ENCODE measurements at places on chromosomes 3 and 15.
A peak's percentile ranks its signal among the peaks of the same experiment; 100 is the strongest.

GRCh38 chr15:77019521-77020331 lies 24.8 kb downstream of the PSTPIP1 start:
- no peak for DNase-seq

- no peak for DNase-seq
These were observed 766 bp upstream of the EMC4 start for GRCh38 chr15:34223904-34224596.

DNA sequence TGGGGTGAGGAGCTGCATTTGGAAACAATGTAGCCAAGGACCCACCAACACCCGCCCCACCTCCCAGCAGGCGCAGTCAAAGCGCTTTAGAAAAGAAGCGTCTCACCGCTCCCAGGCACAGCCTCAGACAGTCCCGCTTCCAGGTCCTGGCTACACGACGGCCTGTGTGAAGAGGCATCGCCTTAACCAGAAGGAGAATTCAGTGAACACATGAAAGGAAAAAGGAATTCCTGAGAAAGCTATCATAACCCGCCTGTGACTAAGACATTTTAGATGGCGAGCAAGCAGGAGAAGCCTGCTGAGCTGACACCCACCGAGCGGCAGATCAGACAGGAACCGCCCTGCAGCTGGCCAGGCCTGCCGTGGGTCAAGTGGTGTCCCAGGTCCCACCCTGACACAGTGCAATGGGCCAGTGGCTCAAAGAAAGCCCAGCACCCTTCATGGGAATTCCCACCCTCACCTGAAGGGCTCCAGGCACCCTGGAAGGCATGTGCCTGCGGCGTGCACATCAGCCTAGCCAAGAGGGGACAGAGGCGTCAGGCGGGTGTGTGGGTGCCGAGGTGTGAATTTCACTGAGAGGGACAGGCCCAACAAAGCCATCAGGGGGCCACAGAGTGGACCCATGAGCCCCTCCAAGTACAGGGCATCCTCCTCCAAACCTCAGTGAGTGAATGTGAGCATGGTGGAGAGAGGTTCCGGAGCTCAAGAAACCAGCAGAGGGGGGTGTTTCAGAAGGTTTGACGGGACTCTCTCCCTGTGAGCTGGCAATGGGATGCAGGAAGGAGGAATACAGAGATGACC lies 144.8 kb downstream of the NSMCE3 start:
- peak; percentile 3 for DNase-seq

GRCh38 chr3:133937061-133937686 lies 41.5 kb upstream of the RAB6B start:
- DNase-seq = no peak

- DNase-seq = no peak
These were observed 1.9 kb upstream of the DPH6 start for GRCh38 chr15:35547775-35548364.

DNA sequence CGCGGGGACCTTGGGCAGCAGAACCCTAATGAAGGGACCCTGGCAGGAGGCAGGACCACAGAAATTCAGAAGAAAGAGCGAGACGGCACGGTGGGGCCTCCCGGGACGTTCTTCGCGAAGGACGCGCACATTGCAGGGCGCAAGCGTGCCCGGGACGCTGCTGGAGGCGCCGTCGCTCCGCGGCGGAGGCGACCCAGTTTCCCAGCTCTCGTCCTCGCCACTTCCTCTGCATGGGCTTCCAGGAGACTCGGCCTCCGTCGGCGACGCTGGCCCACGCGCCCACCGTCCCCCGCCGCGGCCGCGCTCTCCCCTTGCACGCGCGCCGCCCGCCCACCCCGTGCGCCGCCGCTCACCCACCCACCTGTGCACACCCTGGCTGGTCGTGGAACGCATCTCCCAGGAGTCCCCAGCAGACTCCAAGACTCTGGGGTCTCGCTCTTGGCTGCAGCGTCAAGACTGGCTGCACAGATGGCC lies 31.8 kb upstream of the SMAD3 start:
- DNase-seq = no peak

DNA sequence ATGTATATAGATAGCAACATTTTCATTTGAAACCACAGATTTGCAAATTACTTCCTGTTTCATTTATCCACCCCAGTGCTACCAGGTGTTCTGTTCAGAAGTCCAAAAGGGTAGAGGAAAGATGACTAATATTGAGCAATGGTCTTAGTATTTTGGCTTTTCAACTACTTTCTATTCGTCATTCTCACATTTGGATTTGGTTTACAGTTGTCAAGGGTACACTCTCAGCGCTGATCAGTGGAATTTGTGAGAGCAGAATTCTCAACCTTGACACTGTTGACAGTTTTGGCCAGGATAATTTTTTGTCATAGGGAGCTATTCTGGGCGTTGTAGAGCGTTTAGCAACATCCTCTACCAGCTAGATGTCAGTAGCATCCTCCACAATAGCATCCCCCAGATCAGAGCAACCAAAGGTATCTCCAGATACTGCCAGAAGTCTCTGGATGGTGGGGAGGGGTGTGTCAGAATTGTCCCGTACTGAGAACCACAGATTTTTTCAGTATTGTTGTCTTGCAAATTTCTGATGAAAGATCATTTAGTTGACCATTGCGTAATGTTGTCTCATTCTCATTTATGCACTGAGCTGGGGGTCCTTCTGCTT lies 4.2 kb downstream of the HMCES start:
- peak; percentile 93 for DNase-seq

DNA sequence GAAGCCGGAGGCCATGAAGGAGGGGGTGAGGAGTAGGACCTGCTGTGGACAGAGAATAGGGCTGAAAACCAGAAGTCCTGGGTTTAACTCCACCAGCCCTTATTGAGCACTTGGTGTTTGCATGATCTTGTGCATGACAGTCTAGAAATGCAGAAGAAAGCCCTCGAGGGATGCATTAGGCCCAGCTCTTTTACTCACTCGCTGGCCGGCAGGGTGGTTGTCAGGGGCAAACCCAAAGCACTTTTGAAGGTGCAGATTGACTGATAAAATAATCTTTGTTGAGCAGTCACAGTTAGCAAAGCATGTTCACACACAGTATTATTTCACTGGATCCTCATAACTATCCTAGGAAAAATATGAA lies 55.3 kb downstream of the CORO2B start:
- DNase-seq = no peak

DNA sequence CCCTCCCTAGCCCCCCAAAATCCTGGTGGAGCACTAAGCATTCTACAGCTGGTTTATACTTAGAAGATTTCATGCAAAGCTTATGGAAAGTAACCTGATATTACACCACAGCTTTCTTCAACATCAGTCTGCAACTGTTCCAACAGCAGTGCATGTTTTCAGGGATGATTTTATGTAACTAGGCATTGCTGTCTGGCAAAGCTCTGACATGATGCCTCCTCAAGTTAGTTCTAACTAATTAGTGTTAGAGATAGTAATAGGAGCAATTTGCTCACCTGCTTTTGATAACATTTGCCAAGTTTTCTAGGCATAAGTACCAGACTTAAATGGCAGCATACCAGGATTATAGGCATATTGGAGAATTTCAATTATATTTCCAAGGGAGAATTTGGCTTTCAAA lies 330.3 kb upstream of the SGO1 start:
- no peak for DNase-seq

GRCh38 chr3:16528581-16528993 lies 15.1 kb upstream of the RFTN1 start:
- no peak for DNase-seq

GRCh38 chr3:142999881-143000280 lies 1.5 kb upstream of the U2SURP start:
- no peak for DNase-seq

DNA sequence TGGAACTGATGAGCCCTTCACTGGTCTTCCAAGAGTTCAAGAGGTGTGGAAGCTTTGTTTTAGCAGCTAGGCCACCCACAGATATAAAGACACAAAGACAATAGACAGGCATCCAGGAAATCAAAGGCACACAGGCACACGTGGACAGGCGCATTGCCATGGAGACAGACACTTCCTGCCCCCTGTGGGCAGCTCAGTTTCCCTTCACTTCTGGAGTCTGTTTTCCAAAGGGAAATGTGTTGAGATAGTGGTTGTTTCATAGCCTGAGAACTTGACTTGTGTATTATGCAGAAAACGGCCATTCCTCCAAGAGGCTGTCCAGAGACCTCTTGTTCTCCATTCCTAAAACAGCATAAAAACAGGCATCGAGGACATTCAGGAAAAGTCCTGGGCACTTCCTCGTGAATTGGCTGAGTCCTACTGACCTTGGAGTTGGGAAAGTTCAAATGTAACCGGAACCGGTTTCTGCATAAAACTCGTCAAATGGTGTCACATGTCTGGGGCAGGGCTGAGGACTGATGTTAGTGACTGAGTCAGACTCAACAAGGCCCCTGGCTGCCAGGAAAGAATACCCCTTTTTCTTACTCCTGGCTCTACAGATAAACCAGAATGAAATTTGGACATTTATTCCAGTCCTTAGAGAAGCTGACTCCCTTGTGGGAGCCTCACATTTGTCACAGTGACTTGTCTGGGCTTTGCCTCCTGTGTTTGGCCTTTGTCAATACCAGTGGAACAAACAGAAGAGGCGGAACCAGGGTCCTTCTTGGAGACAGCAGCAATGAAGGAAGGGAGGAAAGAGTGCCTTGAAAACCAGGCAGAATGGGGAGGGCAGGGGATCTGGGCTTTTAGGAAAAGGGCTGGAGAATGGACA lies 1.3 kb downstream of the ALPK3 start:
- DNase-seq = peak; percentile 1

GRCh38 chr3:53102601-53103147 lies 27.6 kb downstream of the RFT1 start:
- DNase-seq = no peak

All from HCEC 1CT (cell line).